ENCODE measurements at places on chromosomes 3 and 15.
A peak's percentile ranks its signal among the peaks of the same experiment; 100 is the strongest.

DNA sequence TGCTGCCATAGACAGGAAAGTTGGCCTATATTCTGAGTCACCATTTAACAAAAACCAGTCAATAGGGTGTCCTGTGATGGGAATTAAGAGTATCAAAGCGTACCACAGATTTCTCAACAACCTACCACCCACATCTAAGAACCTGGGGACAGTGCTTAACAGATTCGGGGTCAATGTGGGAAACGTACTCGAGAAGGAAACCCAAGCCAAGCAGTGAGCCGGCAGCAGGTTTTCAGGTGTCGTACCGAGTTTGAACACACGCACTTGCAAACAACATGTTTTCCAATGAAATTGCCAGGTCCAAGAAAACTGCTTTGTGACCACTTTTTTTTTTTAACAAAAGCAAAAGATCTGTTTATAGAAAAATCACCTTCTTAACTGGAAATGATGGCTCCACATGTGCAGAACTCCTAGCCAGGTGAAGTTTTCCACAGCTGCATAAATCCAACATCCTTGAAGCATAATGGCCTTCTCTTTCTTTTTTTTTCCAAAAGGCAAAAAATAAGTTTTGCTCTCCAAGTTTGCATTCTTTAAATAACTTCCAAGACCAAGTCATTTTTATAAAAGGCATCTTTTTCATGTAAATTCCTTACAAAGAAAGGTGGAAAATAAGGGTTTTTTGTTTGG, 45.7 kb downstream of the ADAMTS17 start:
- no peak for DNase-seq
- H3K36me3 ChIP-seq = no peaks in the 10 kb centered on the region
- no peaks in the 10 kb centered on the region for H3K4me1 ChIP-seq
- H3K27ac ChIP-seq = no peak overlapping the region
- no peak overlapping the region for H3K4me3 ChIP-seq

GRCh38 chr15:40826423-40827075, 2.0 kb downstream of the PPP1R14D start:
- no peak overlapping the region for H3K4me3 ChIP-seq
- no peaks in the 10 kb centered on the region for H3K36me3 ChIP-seq
- peaks cover 12% of the 10 kb centered on the region for H3K27me3 ChIP-seq
- DNase-seq = no peak
- H3K4me1 ChIP-seq = no peaks in the 10 kb centered on the region

DNA sequence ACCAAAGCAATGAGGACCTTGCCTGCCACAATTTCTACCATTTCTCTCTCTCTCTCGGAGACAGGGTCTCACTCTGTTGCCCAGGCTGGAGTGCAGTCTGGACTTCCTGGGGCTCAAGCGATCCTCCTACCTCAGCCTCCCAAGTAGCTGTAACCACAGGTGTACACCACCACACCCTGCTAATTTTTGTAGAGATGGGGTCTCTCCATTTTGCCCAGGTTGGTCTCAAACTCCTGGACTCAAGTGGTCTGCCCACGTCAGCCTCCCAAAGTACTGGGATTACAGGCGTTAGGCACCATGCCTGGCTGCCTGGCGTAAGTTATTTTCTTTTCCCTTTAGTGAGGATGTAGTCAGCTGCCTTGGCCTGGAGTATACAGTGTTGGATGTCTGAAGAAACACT, 37.7 kb upstream of the INO80 start:
- no peak overlapping the region for H3K4me3 ChIP-seq
- H3K27ac ChIP-seq = no peak overlapping the region
- no peaks in the 10 kb centered on the region for H3K27me3 ChIP-seq
- peaks cover 5% of the 10 kb centered on the region for H3K4me1 ChIP-seq

- peak; percentile 25 for DNase-seq
- H3K27ac ChIP-seq = peak overlapping the region; percentile 99
- no peaks in the 10 kb centered on the region for H3K27me3 ChIP-seq
- peaks cover 47% of the 10 kb centered on the region for H3K4me1 ChIP-seq
- H3K36me3 ChIP-seq = no peaks in the 10 kb centered on the region
These were observed 160.5 kb upstream of the CCDC54 start for GRCh38 chr3:107216711-107217110.

GRCh38 chr3:119600732-119601131, 3.0 kb downstream of the PLA1A start:
- no peaks in the 10 kb centered on the region for H3K36me3 ChIP-seq
- DNase-seq = no peak
- H3K27ac ChIP-seq = no peak overlapping the region
- no peak overlapping the region for H3K4me3 ChIP-seq

- no peak overlapping the region for H3K27ac ChIP-seq
- no peak for DNase-seq
- H3K27me3 ChIP-seq = no peaks in the 10 kb centered on the region
- H3K4me3 ChIP-seq = no peak overlapping the region
- H3K36me3 ChIP-seq = no peaks in the 10 kb centered on the region
These were observed 120.0 kb downstream of the ATP1B3 start for GRCh38 chr3:141996437-141996836.

GRCh38 chr3:156606729-156607128, 51.8 kb upstream of the SSR3 start:
- H3K4me3 ChIP-seq = peak overlapping the region; percentile 75
- H3K27me3 ChIP-seq = no peaks in the 10 kb centered on the region
- H3K27ac ChIP-seq = peak overlapping the region; percentile 78
- H3K4me1 ChIP-seq = peaks cover 12% of the 10 kb centered on the region

DNA sequence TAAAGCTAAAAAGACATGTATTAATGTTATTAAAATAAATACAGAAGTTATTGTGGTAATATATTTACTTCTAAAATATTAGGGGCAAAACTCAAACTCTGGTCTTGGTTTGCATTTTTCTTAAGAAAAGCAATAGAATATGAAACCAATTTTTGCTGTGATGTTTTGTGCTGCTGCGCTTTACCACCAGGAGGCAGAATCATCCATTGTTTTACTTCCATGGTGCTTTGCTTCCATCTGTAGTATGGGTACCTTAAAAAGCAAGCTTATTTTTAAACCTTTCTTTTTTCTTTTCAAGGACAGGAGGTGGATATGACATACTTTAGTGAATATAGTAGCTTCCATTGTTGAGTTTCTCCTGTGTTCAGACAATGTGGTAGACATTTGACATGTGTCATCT, 46.6 kb upstream of the MRPL3 start:
- no peak overlapping the region for H3K27ac ChIP-seq
- no peak overlapping the region for H3K4me3 ChIP-seq

GRCh38 chr3:129413687-129414506, 14.5 kb downstream of the EFCAB12 start:
- peaks cover 15% of the 10 kb centered on the region for H3K4me1 ChIP-seq
- peak; percentile 93 for DNase-seq
- H3K36me3 ChIP-seq = no peaks in the 10 kb centered on the region
- H3K27ac ChIP-seq = peak overlapping the region; percentile 64
- H3K27me3 ChIP-seq = no peaks in the 10 kb centered on the region

GRCh38 chr3:120767106-120767505, 24.6 kb downstream of the GTF2E1 start:
- no peaks in the 10 kb centered on the region for H3K27me3 ChIP-seq
- H3K4me1 ChIP-seq = peaks cover 10% of the 10 kb centered on the region
- no peak overlapping the region for H3K4me3 ChIP-seq
- no peaks in the 10 kb centered on the region for H3K36me3 ChIP-seq
- H3K27ac ChIP-seq = no peak overlapping the region

DNA sequence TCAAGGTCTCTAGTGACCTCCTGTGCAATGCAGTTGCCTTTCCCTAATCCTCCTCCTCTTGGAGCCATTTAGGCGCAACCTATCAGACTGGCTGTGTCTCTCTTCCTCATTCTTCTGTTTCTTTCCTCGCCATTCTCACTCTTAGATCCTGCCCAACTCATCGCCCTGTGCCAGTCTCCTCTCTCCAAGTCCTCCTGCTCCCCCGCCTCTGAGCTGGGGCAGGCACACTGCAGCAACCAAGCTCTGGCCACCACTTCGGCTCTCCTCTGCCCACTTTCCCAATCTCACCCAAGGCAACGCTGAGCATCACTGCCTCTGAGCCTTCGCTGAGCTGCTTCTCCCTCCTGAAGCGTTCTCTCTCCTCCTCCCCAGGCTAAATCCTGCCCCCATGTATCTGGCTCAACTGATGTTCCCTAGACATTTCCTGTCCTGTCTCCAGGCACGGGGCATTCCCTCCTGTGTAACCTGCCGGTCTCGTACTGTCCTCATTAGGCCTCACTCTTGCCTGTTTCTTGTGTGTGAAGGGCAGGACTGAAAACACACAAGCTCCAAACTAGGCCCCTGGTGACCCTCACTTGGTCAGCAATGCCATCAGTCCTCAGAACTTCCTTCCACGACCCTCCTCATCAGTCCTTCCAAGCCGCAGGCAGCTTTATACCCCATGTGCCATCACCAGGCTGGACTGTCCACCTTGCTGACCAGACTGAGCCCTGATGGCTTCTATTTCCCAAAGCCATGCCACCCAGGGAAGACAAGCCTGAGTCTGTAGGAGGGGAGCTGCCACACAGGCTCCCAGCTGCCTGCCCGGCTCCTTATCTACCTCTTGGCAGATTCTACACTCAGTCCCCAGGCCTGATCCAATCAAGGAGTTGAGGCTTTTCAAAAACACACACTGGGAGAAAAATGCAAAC, 85.6 kb downstream of the SEC22A start:
- no peak overlapping the region for H3K4me3 ChIP-seq
- H3K27ac ChIP-seq = no peak overlapping the region
- peaks cover 3% of the 10 kb centered on the region for H3K27me3 ChIP-seq
- no peaks in the 10 kb centered on the region for H3K4me1 ChIP-seq

- no peaks in the 10 kb centered on the region for H3K27me3 ChIP-seq
- H3K4me1 ChIP-seq = no peaks in the 10 kb centered on the region
- H3K27ac ChIP-seq = no peak overlapping the region
- DNase-seq = no peak
- H3K4me3 ChIP-seq = no peak overlapping the region
These were observed 472.8 kb downstream of the ZIC1 start for GRCh38 chr3:147881933-147882332.

DNA sequence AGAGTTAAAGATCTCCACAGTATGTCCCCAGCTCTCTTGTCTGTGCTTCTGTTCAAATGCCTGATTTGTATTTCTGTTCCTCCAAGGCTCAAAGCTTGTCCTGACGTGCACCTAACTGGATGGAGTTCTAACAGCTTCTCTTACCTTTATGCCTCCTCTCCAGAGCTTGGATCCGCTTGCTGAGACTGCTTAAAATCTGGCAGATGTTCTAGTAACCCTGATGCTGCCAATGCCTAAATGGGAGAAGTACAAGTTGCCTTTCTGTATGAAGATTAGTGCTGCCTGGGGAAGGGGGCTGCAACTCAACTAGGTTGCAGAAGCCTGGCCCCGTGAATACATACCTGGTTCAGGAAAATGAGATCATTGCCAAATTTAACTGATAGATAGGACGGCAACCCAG, 354.5 kb upstream of the KCNMB2 start:
- H3K27ac ChIP-seq = no peak overlapping the region
- H3K4me1 ChIP-seq = no peaks in the 10 kb centered on the region
- no peaks in the 10 kb centered on the region for H3K36me3 ChIP-seq
- no peak overlapping the region for H3K4me3 ChIP-seq
- no peak for DNase-seq

GRCh38 chr3:177778633-177779032, 581.4 kb upstream of the TBL1XR1 start:
- no peak for DNase-seq
- H3K36me3 ChIP-seq = no peaks in the 10 kb centered on the region

- H3K27ac ChIP-seq = peak overlapping the region; percentile 54
- H3K4me1 ChIP-seq = peaks cover 26% of the 10 kb centered on the region
- no peaks in the 10 kb centered on the region for H3K36me3 ChIP-seq
These were observed 82.8 kb upstream of the TNFSF10 start for GRCh38 chr3:172606021-172606420.

- H3K4me1 ChIP-seq = no peaks in the 10 kb centered on the region
- no peaks in the 10 kb centered on the region for H3K27me3 ChIP-seq
- no peak for DNase-seq
- no peak overlapping the region for H3K27ac ChIP-seq
These were observed 303.8 kb upstream of the NECTIN3 start for GRCh38 chr3:110767838-110768237.

DNA sequence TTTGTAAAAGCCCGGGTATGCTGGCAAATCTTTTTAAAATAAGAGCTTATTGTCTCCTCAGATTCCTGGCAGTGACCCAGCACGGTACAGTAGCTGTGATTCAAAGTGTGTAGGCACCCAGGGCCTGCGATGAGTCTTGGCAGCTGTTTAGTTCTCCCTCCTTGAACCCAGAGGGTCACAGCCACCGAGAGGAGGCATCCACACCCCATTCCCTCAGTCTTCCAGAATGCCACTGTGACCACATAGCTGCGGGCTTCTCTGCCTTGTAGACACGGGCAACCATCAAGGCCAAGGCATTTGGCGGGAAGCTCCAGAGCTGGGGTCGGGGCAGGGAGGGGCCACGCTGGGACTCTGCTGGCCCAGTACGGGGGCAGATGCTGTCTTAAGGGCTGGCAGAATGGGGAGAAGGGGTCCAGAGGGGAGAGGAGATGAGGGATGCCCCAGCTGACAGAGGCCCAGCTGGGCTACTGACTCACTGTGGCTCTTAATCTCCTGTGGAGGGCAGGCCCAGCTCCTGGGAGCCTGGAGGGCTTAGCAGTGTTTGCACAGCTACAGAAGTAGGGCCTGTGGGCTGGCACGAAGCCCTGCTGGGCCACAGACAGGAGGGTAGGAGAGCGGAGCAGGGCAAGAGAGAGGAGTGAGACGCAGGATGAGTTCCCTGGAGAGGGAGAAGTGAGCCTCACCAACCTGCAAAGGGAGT, 68.8 kb upstream of the DLG1 start:
- peak; percentile 94 for DNase-seq
- no peaks in the 10 kb centered on the region for H3K36me3 ChIP-seq
- H3K4me1 ChIP-seq = peaks cover 52% of the 10 kb centered on the region
- peak overlapping the region; percentile 86 for H3K27ac ChIP-seq

DNA sequence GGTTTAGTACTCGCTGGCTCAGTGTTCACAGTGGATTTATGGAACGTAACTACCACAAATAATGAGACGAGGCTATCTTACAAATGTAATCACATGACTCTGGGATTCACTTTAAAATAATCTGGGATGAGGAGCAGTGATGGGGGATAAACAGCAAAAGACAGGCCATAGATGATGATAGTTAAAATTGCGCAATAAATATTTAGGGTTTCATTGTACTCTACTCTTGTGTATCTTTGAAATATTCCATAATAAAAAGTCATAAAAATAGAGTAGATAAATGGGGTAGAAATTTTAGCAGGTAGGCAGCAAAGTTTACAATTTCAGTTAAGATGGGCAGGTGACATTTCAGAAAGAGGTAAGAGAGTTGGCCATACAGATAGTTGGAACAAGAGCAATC, 196.6 kb downstream of the KCNMB2 start:
- H3K4me1 ChIP-seq = no peaks in the 10 kb centered on the region
- H3K4me3 ChIP-seq = no peak overlapping the region
- DNase-seq = peak; percentile 21
- H3K27ac ChIP-seq = no peak overlapping the region

Measured in osteoblast (primary cell).